ENCODE measurements at places on chromosomes 3 and 15.
A peak's percentile ranks its signal among the peaks of the same experiment; 100 is the strongest.

GRCh38 chr3:33456756-33457155, 16.6 kb upstream of the UBP1 start:
- H3K27ac ChIP-seq, result no peak overlapping the region
- H3K4me3 ChIP-seq, result no peak overlapping the region
- no peak for DNase-seq
- peaks cover 15% of the 10 kb centered on the region for H3K36me3 ChIP-seq

GRCh38 chr15:66821307-66821706, 119.3 kb downstream of the SMAD6 start:
- H3K27me3 ChIP-seq, result no peaks in the 10 kb centered on the region
- no peak overlapping the region for H3K4me3 ChIP-seq
- H3K27ac ChIP-seq, result no peak overlapping the region
- no peak for DNase-seq
- no peaks in the 10 kb centered on the region for H3K4me1 ChIP-seq

GRCh38 chr3:195895078-195895860, 13.1 kb downstream of the TNK2 start:
- peak; percentile 84 for DNase-seq
- peaks cover 2% of the 10 kb centered on the region for H3K36me3 ChIP-seq
- peaks cover 42% of the 10 kb centered on the region for H3K4me1 ChIP-seq
- peak overlapping the region; percentile 89 for H3K27ac ChIP-seq
- H3K4me3 ChIP-seq, result peak overlapping the region; percentile 84

DNA sequence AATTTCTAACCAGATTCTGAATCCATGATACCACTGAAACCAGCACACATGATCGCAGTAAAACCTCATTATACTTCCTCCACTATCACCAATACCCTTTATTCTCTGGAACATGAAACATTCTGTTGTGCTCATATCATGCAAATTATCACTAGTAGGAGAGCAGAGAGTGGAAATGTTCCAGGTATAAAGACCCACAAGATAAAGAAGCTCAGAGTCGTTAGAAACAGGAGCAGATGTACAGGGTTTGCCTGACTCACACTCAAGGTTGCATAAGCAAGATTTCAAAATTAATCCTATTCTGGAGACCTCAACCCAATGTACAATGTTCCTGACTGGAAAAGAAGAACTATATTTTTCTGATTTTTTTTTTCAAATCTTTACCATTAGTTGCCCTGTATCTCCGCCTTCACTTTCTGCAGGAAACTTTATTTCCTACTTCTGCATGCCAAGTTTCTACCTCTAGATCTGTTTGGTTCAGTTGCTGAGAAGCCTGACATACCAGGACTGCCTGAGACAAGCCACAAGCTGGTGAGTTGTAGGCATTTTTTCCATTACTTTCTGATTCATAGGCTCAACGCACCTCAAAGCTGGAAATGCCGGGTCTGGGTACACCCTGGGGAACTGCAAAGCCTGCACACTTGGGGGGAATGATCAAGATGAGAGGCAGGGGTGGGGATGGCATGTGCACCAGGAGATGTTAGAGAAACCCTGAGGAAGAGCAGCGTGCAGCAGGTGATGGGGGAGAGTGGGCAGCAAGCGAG, at the start of gene CCR2:
Gene CCR2 (plus strand): TSS at position 465 of the 764 bp plus-strand sequence. CDS start 3,417 bp downstream, outside the sequence.
- H3K4me3 ChIP-seq, result peak within 1 kb of the TSS; percentile 31
- H3K27me3 ChIP-seq, result peaks cover 31% of the 10 kb centered on the region
- peaks cover 91% of the 10 kb centered on the region for H3K4me1 ChIP-seq
- H3K27ac ChIP-seq, result peak within 1 kb of the TSS; percentile 63

- DNase-seq, result no peak
- H3K36me3 ChIP-seq, result no peaks in the 10 kb centered on the region
- no peak overlapping the region for H3K4me3 ChIP-seq
- no peaks in the 10 kb centered on the region for H3K27me3 ChIP-seq
- H3K4me1 ChIP-seq, result no peaks in the 10 kb centered on the region
Measured at GRCh38 chr3:153305189-153305588, 143.2 kb downstream of the RAP2B start.

GRCh38 chr3:143200001-143200924, 80.7 kb downstream of the CHST2 start:
- no peaks in the 10 kb centered on the region for H3K4me1 ChIP-seq
- no peak overlapping the region for H3K4me3 ChIP-seq
- no peaks in the 10 kb centered on the region for H3K36me3 ChIP-seq
- no peak for DNase-seq
- H3K27me3 ChIP-seq, result no peaks in the 10 kb centered on the region

DNA sequence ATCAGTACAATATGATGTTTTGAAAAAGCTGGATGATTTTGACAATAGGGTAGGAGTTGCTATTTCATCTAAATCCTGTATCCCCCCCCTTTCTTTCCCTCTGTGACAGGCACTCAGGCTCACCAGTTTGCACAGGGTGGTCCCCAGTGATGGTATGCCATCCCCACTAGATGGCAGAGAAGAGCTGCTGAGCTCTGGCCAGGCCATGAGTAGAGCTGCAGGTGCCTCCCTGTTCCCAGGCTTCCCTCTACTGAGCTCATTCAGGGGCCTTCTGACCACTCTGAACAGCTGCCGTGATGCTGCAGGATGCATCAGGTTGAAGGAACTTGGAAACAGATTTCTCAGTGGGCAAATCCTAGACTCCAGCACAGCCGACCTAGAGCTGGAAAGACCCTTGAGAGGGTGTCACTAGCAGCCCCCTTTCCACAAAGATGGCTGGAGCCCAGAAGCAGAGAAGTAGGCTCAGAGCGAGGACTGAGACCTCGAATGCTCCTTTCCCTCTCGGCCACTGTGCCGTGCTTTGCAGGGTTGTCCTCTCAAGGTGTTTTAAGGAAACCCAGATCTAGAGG, 45.1 kb downstream of the EFCAB12 start:
- H3K4me3 ChIP-seq, result no peak overlapping the region
- H3K4me1 ChIP-seq, result no peaks in the 10 kb centered on the region
- H3K27me3 ChIP-seq, result no peaks in the 10 kb centered on the region
- H3K36me3 ChIP-seq, result peaks cover 16% of the 10 kb centered on the region
- peak; percentile 61 for DNase-seq

- no peaks in the 10 kb centered on the region for H3K36me3 ChIP-seq
- H3K27ac ChIP-seq, result no peak overlapping the region
- H3K4me3 ChIP-seq, result no peak overlapping the region
- DNase-seq, result no peak
Measured at GRCh38 chr3:180698760-180699270, 19.5 kb upstream of the CCDC39 start.

- peaks cover 3% of the 10 kb centered on the region for H3K27me3 ChIP-seq
- peaks cover 6% of the 10 kb centered on the region for H3K4me1 ChIP-seq
- no peaks in the 10 kb centered on the region for H3K36me3 ChIP-seq
- DNase-seq, result no peak
- H3K27ac ChIP-seq, result no peak overlapping the region
- H3K4me3 ChIP-seq, result no peak overlapping the region
Measured at GRCh38 chr15:38046257-38047051, 112.0 kb downstream of the TMCO5A start.

DNA sequence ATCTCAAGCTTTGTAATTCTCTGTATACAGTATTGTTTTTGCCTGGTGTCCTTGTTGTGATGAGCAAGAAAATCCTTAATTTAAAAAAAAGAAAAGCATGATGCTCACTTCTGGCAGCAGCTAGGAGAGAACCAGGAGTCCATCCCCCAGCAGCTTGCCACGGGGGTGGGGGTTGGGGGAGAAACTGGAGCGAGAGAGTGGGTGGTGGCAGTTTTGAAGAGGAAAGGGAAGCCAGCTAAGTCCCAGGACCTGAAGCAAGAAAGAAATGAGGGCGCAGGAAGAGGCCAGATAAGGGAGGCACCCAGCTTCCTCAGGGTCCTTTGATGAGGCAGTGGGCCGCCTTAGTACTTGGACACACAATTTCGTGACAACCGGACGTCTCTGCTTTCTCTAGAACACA, 23.5 kb downstream of the CHAC1 start:
- H3K36me3 ChIP-seq, result peaks cover 24% of the 10 kb centered on the region
- DNase-seq, result no peak
- no peaks in the 10 kb centered on the region for H3K4me1 ChIP-seq
- no peak overlapping the region for H3K27ac ChIP-seq

GRCh38 chr3:170458285-170458684, 39.6 kb downstream of the CLDN11 start:
- no peak for DNase-seq
- H3K36me3 ChIP-seq, result no peaks in the 10 kb centered on the region
- peaks cover 25% of the 10 kb centered on the region for H3K27me3 ChIP-seq
- H3K27ac ChIP-seq, result no peak overlapping the region
- H3K4me1 ChIP-seq, result no peaks in the 10 kb centered on the region

DNA sequence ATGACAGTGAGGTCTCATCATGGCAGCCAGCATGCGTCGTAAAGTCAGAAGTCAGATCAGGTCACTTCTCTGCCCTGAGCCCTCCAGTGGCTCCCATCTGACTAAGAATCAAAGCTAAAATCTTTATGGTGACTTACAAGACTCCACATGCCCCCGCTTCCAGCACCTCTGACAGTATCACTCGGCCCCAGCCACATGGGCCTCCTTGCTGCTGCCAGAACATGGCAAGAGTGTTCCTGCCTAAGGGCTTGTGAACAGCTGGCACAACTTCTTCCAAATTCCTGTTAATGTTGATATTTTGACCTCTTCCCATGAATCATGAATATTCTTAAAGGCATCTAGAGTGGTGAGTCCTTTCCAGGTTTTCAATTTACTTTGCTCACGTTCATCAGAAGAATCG, 20.5 kb downstream of the POLR2M start:
- H3K27me3 ChIP-seq, result no peaks in the 10 kb centered on the region
- no peak for DNase-seq
- no peak overlapping the region for H3K27ac ChIP-seq
- no peaks in the 10 kb centered on the region for H3K4me1 ChIP-seq
- peaks cover 18% of the 10 kb centered on the region for H3K36me3 ChIP-seq
- H3K4me3 ChIP-seq, result no peak overlapping the region

GRCh38 chr3:128222796-128223385, 69.6 kb downstream of the EEFSEC start:
- H3K27ac ChIP-seq, result no peak overlapping the region
- DNase-seq, result no peak
- no peak overlapping the region for H3K4me3 ChIP-seq
- peaks cover 30% of the 10 kb centered on the region for H3K36me3 ChIP-seq

- H3K27ac ChIP-seq, result no peak overlapping the region
Measured at GRCh38 chr3:81013360-81013759, 748.1 kb downstream of the GBE1 start.

- no peak overlapping the region for H3K27ac ChIP-seq
- H3K4me1 ChIP-seq, result no peaks in the 10 kb centered on the region
Measured at GRCh38 chr3:122357828-122358702, 25.0 kb downstream of the MIX23 start.

- H3K27me3 ChIP-seq, result no peaks in the 10 kb centered on the region
- no peaks in the 10 kb centered on the region for H3K4me1 ChIP-seq
- H3K27ac ChIP-seq, result no peak overlapping the region
Measured at GRCh38 chr3:117310536-117310935, 601.0 kb downstream of the TUSC7 start.

All from activated CD4-positive, alpha-beta memory T cell treated with anti-CD3 and anti-CD28 coated beads for 36 hours (primary cell).